ENCODE measurements at places on chromosomes 16 and 17.

DNA sequence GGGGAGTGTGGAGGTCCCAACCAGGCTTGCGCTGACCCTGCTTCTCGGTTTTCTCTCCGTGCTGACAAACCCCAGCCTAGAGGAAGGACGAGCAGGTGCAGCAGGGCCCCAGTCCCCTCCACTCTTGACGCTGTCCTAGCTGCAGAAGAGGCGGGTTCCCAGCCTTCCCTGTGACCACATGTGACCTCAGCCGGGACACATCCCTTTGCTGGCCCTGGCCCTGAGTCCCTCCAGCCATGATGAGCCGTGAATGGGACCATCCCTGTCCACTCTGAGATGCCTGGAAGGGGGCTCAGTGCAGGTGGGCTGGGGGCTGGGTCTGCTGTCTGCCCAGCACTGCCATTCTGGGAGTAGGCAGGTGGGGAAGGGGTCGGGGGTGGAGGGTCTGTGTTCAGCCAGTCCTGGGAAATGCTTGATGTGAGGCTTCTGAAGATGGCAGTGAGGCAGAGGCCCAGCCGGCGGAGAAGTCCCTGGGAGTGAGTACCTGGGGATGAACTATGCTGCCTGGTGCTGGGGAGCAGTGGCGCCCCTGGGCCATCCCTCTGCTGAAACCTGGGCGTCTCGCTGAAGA lies 1.9 kb upstream of the TUBB3 start:
- DNase-seq: no peak

- no peak for DNase-seq
These were observed 2.3 kb downstream of the CCL17 start for GRCh38 chr16:57406881-57407280.

- no peak for DNase-seq
These were observed 62.5 kb downstream of the N4BP1 start for GRCh38 chr16:48547530-48547929.

DNA sequence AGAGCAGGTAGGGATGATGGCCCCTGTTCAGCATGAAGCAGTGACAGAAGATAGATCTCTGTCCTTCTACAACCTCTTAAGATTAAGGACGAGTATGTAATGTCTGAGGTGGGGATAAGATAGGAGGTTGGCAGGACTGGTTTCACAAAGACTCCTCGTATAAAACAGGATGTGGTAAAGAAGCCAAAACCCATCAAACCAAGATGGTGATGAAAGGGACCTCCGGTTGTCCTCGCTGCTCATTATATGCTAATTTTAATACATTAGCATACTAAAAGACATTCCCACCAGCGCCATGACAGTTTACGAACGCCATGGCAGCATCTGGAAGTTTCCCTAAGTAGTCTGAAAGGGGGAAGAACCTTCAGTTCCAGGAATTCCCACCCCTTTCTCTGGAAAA lies 27.3 kb downstream of the MIS12 start:
- DNase-seq: no peak

Data from cerebellar nuclear complex (tissue), 1 donor.